ENCODE measurements at places on chromosomes 7 and 10. TPM values are rescaled to one million over a fixed set of nuclear protein-coding genes. Genes with fewer than 3 reads are reported as not detected.

- DNase-seq: no peak
Measured at GRCh38 chr7:150307904-150308303, 15.3 kb upstream of the LRRC61 start.

GRCh38 chr7:29146888-29147609 is 712 bp upstream of the CPVL start:
- DNase-seq: no peak

GRCh38 chr10:75003891-75004290 is 107.6 kb upstream of the SAMD8 start:
- DNase-seq: no peak

GRCh38 chr10:131070856-131071255 is 240.7 kb downstream of the TCERG1L start:
- no peak for DNase-seq

DNA sequence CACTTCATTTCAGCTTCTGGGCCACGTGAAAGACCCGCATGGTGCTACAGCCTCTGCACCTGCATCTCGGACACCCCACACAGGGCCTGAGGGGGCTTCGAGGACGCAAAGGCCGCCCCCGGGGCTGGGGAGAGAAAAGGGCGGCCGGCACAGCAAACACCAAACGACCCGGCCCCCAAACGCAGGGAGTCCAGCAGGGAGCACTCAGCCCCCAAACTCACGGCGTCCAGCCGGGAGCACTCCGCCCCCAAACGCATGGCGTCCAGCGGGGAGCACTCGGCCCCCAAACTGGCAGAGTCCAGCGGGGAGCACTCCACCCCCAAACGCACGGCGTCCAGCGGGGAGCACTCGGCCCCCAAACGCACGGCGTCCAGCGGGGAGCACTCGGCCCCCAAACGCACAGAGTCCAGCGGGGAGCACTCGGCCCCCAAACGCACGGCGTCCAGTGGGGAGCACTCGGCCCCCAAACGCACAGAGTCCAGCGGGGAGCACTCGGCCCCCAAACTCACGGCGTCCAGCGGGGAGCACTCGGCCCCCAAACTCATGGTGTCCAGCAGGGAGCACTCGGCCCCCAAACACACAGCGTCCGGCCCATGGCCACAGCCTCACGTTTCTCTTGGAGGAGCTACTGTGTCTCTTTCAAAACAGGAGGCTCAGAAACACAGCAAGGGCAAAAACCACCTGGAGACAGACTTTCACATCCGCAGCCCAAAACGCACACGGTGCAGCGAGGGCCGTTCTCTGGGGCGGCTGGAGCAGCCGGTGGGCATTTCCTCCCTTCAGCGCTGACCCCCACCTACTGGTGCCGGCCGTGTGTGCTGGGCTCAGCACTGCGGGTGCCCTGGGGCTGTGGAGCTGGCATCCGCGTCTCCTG is 27.0 kb upstream of the UTF1 start:
- no peak for DNase-seq

GRCh38 chr10:113360870-113361269 is 192.0 kb upstream of the HABP2 start:
- DNase-seq: no peak

DNA sequence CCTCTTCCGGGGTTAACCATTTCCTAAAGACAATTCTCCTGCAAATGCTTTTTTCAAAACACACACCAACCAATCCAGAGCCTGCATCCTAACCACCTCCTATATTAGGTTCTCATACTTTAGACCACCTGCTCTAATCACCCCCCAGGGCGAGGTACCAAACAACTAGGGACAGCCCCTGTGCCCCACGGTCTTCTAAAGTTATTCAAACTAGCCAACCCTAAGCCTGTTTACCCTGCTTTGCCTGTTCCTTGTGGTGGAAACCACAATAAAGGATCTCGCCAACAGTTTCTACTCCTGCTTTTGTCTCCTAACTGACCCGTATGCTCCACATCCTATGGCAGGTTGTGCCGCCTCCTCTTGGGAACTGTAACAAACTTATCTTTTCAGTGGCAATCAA is 21.1 kb downstream of the SP4 start:
- DNase-seq: no peak

GRCh38 chr7:69443136-69443535 is 155.1 kb upstream of the AUTS2 start:
- no peak for DNase-seq

DNA sequence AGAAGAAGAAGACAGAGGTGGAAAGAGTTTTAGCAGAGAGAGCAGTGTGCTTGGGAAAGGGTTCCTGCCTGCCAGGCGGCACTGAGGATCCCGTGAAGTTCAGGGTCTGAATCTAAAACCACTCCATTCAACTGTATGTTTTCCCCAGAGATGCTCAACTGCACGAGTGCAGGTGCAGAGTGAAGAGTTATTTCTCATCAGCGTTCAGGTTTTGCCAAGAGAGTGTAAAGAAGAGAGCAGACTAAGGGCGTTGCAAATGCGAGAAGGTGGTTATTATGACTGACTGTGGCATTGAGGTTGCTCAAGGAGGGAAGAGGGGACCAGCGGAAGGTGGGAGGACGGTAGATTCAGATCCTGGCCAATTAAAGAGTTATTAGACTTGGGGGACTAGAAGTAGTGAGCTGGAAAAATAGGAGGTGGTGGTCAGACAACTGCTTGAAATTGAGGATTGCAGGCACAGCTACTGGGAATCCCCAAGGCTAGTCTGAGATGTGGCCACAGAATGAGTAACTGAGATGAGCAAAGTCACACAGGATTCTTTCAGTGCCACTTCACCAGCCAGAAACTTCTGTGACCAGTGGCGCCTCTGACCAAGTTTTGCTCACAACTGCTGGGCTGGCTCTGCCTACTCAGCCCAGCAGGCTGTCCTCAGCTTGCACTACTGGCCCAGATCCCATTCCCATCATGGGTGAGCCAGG is 29.1 kb downstream of the STRA8 start:
- DNase-seq: no peak

- DNase-seq: no peak
Measured at GRCh38 chr10:5746197-5746596, 61.6 kb downstream of the TASOR2 start.

DNA sequence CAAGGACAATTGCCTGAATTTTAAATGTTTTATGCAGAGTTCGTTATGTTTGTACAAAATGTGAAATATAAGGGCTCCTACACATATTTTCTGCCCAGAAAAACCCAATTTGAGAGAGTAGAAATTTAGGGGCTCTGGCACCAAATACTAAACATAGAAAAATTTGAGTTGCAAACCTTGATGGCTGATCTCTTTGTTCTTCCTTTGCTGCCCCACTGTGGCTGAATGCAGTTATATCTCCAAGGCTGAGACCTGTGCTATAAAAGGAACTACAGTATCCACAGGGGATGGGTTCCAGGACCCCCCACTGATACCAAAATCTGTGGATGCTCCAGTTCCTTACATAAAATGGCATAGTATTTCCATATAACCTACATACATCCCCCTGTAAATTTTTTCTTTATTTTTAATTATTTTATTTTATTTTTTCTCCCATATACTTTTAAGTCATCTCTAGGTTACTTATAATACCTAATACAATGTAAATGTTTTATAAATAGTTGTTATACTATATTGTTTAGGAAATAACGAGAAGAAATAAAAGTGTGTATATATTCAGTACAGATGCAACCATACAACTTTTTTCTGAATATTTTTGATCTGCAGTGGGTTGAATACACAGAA is 22.5 kb downstream of the CFAP43 start:
- no peak for DNase-seq

DNA sequence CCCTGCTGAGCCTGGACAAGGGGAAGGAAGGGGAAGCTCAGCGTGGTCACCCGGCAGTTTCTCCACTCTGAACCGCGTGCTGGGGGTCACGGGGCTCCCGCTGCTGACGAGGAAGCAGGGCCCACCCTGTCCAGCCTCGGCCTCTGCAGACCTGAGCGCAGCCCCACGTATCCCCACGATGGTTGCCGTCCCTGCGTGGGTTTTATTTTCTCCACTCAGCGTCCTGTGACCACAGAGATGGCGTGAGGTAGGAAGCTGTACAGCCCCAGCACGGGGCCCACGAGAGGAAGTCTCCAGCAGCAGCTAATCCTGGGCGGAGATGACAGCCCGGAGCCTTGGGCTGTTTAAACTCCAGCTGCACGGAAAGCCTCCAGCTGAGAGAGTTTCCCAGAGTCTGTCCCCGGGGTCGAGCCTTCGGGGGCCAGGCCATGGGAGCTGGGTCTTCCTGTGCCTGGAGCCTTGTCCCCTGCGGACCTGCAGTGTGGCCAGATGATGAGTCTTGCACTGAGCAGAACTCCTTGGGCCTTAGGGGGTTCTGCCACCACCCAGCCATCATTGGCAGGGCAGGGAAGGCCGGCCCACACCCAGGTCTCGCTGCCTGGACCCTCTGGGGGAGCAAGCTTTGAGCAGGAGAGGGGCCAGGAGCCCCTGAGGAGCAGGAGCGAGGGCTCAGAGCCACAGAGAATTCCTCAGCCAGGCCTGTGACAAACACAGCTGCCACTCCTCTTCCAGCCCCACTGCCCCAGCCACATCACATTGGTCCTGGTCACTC is 72.8 kb upstream of the FAM20C start:
- DNase-seq: no peak

GRCh38 chr10:98047009-98047741 is 16.8 kb upstream of the CRTAC1 start:
- no peak for DNase-seq

- no peak for DNase-seq
Measured at GRCh38 chr7:113486548-113486947, 368.2 kb upstream of the SMIM30 start.

- no peak for DNase-seq
Measured at GRCh38 chr7:2729893-2730716, 42.1 kb downstream of the AMZ1 start.

The TEX47 gene
- total RNA-seq: not detected

The TMEM178B gene
- 1.3 TPM for total RNA-seq

The STMP1 gene
- total RNA-seq: 16.3 TPM

The TACR2 gene
- total RNA-seq: 0.74 TPM

The PHKG1 gene
- 0.63 TPM for total RNA-seq

The SYT15B gene
- total RNA-seq: 1.7 TPM

The MUC3A gene
- total RNA-seq: 1.1 TPM

The ZP3 gene
- total RNA-seq: 2.6 TPM

The HOXA5 gene
- 39.4 TPM for total RNA-seq

The TAS2R41 gene
- total RNA-seq: not detected

The HTR7 gene
- total RNA-seq: 0.19 TPM
